ENCODE measurements at places on chromosomes 12 and 14. TPM values are rescaled to one million over a fixed set of nuclear protein-coding genes. Genes with fewer than 3 reads are reported as not detected.

- H3K27me3 ChIP-seq = no peaks in the 10 kb centered on the region
- H3K4me3 ChIP-seq = no peak overlapping the region
- DNase-seq = no peak
These were observed 502.6 kb downstream of the DIO2 start for GRCh38 chr14:79708426-79709388.

GRCh38 chr12:27052176-27052575 lies 29.8 kb downstream of the MED21 start:
- H3K36me3 ChIP-seq = no peaks in the 10 kb centered on the region
- H3K27ac ChIP-seq = no peak overlapping the region
- no peak for DNase-seq
- no peaks in the 10 kb centered on the region for H3K4me1 ChIP-seq
- no peak overlapping the region for H3K4me3 ChIP-seq

Gene PTPN6
- 25.3 TPM for total RNA-seq

- DNase-seq = no peak
- H3K27me3 ChIP-seq = no peaks in the 10 kb centered on the region
- no peaks in the 10 kb centered on the region for H3K36me3 ChIP-seq
- no peak overlapping the region for H3K27ac ChIP-seq
- H3K4me3 ChIP-seq = no peak overlapping the region
- H3K4me1 ChIP-seq = peaks cover 7% of the 10 kb centered on the region
These were observed 34.9 kb downstream of the TRMT5 start for GRCh38 chr14:60945984-60946383.

Gene ASIC1
- 1.6 TPM for total RNA-seq

GRCh38 chr14:81402123-81402495 lies 2.0 kb upstream of the STON2 start:
- peaks cover 5% of the 10 kb centered on the region for H3K36me3 ChIP-seq
- no peak overlapping the region for H3K27ac ChIP-seq
- H3K4me1 ChIP-seq = no peaks in the 10 kb centered on the region
- no peak for DNase-seq
- H3K27me3 ChIP-seq = no peaks in the 10 kb centered on the region

GRCh38 chr14:59827401-59827800 lies 43.2 kb downstream of the RTN1 start:
- DNase-seq = no peak
- no peaks in the 10 kb centered on the region for H3K36me3 ChIP-seq
- H3K27me3 ChIP-seq = no peaks in the 10 kb centered on the region
- H3K27ac ChIP-seq = no peak overlapping the region
- H3K4me3 ChIP-seq = no peak overlapping the region
- peaks cover 22% of the 10 kb centered on the region for H3K4me1 ChIP-seq

GRCh38 chr14:70045844-70046535 lies 142.8 kb downstream of the SLC8A3 start:
- no peaks in the 10 kb centered on the region for H3K4me1 ChIP-seq
- no peak overlapping the region for H3K4me3 ChIP-seq
- no peak overlapping the region for H3K27ac ChIP-seq
- no peaks in the 10 kb centered on the region for H3K36me3 ChIP-seq
- peak; percentile 88 for DNase-seq
- H3K27me3 ChIP-seq = no peaks in the 10 kb centered on the region

Gene TTLL5
- total RNA-seq = 35.4 TPM

DNA sequence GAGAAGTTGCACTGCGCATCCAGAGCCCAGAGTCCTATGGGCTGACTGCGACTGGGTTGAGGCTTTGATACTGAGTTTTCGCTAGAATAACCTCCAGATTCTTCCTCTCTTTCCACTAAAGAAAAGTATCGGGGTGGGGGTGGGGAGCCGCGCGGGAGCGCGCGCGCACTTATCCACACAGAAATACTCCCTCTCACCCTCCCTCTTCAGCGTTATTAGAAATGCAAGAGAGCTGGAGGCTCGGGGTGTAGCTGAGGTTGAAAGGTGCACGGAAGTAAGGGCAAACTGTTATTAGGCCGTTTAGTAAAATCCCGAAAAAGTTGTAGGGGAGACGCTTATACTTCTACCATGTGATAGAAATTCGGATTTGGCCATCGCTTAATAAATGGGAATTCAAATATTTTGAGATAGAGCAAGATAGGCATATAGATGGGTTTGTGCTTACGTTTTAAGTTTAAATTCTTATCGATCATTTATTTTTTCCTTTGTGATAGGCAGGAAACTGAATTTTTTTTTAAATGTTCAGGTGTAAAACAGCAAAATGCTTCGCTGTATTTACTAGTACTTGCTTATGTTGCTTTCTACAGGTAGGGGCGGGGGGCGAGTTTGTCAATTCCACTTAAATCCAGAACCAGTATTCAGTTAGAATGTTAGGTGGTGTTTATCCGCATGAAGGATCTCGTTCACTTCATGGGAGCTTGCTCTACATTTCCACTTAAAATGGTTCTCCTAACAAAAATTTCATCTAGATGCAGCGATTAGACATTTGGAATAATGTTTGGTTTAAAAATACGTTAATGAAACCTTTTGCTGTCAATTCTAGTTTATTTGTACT lies 1.1 kb downstream of the ARHGAP5 start:
- H3K4me3 ChIP-seq = peak overlapping the region; percentile 67
- DNase-seq = peak; percentile 8
- H3K4me1 ChIP-seq = peaks cover 43% of the 10 kb centered on the region

- H3K4me3 ChIP-seq = no peak overlapping the region
- no peaks in the 10 kb centered on the region for H3K4me1 ChIP-seq
- H3K27ac ChIP-seq = no peak overlapping the region
- no peaks in the 10 kb centered on the region for H3K27me3 ChIP-seq
These were observed 1.3 kb downstream of the GPR65 start for GRCh38 chr14:88005978-88006851.

GRCh38 chr14:99996951-99997571 lies 68.2 kb upstream of the EVL start:
- H3K4me1 ChIP-seq = no peaks in the 10 kb centered on the region
- H3K27me3 ChIP-seq = no peaks in the 10 kb centered on the region
- no peak overlapping the region for H3K4me3 ChIP-seq
- H3K27ac ChIP-seq = no peak overlapping the region
- H3K36me3 ChIP-seq = peaks cover 7% of the 10 kb centered on the region
- no peak for DNase-seq

Gene POTEG
- not detected for total RNA-seq

DNA sequence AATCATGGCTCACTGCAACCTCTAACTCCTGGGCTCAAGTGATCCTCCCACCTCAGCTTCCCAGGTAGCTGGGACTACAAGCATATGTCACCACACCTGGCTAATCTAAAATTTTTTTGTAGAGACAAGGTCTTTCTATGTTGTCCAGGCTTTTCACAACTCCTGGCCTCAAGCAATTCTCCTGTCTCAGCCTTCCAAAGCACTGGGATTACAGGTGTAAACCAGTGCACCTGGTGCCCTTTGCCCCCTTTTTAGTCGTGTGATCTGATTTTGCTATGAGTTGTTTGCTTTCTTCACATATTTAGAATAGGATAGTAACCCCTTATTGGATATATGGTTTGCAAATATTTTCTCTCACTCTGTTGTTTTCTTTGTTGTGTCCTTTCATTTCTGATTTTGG lies 1.7 kb upstream of the RAD52 start:
- H3K4me1 ChIP-seq = no peaks in the 10 kb centered on the region
- H3K27me3 ChIP-seq = no peaks in the 10 kb centered on the region
- no peak for DNase-seq
- no peaks in the 10 kb centered on the region for H3K36me3 ChIP-seq

GRCh38 chr12:47190905-47191304 lies 111.1 kb upstream of the AMIGO2 start:
- H3K4me1 ChIP-seq = peaks cover 5% of the 10 kb centered on the region
- no peaks in the 10 kb centered on the region for H3K27me3 ChIP-seq
- H3K36me3 ChIP-seq = no peaks in the 10 kb centered on the region
- no peak overlapping the region for H3K27ac ChIP-seq

DNA sequence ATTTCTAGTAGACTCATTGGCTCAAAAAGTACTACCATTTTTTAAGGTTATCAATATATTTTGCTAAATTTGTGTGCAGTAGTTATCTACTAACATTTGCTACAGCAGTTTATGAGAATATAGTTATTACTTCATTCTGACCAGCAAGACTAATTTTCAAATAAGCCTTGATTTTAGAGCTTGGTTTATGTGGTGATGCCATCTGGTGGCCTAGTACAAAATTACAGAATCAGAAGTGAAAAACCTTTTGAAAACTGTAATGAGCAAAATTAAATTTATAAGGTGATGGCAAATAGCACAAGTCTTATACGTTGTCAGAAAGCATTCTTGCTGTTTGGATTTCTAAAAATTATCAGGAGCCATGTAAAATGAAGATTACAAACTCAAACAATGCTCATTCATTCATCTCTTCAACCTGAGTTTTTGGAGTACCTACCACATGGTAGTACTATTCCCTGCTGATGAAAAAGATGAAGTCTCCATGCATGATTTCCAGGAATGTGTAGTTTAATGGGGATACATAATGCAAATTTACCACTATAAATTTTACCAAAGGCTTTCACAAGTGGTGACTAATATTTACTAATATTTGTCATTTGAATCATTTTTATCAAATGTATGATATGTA lies 51.0 kb downstream of the MAGOHB start:
- no peaks in the 10 kb centered on the region for H3K36me3 ChIP-seq
- DNase-seq = peak; percentile 44
- no peak overlapping the region for H3K27ac ChIP-seq
- H3K4me3 ChIP-seq = no peak overlapping the region
- no peaks in the 10 kb centered on the region for H3K27me3 ChIP-seq
- 0 out of 2 replicates have a peak, but pooled peaks cover 6% of the 10 kb centered on the region for H3K4me1 ChIP-seq

DNA sequence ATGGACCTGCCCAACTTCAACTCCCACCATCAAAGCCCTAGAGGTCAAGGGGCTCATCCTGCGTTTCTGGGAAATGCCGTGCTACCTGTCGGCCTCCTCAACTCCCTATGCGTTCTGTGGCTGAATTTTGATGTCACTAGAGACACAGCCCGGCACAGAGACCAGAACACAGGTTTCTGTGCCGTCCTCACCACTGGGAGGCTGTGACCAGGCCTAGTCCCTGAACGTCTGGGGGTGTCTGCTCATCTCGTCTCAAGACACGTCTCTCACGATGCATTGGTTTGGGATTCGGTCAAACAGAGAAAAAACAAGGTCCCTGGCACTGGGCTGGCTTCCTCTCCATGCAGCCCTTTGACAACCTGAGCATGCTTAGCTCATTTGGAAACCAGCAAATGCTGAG lies 33.5 kb downstream of the SLC15A4 start:
- no peaks in the 10 kb centered on the region for H3K27me3 ChIP-seq
- no peak overlapping the region for H3K27ac ChIP-seq
- H3K4me3 ChIP-seq = no peak overlapping the region
- no peak for DNase-seq
- H3K4me1 ChIP-seq = no peaks in the 10 kb centered on the region

Gene PLBD1
- 16.3 TPM for total RNA-seq

DNA sequence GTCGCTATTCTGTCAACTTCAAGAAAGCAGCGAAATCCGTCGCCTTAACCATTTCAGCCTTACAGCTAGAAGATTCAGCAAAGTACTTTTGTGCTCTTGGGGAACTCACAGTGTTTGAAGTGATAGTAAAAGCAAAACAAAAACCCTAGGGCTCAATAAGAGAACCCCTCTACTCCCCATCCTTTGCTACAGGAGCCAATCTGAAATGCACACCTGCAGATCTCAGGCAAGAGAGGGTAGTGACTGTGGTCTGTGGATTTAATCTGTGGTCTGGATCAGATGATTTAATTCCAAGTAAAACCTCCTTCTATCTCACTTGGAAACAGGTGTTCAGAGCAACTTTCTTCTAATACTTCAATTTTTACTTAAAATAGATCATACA lies 422.9 kb upstream of the OR4E1 start:
- no peak overlapping the region for H3K4me3 ChIP-seq
- peaks cover 7% of the 10 kb centered on the region for H3K27me3 ChIP-seq
- DNase-seq = no peak
- no peaks in the 10 kb centered on the region for H3K36me3 ChIP-seq
- no peak overlapping the region for H3K27ac ChIP-seq

Gene ADAMTS20
- 8.7 TPM for total RNA-seq

DNA sequence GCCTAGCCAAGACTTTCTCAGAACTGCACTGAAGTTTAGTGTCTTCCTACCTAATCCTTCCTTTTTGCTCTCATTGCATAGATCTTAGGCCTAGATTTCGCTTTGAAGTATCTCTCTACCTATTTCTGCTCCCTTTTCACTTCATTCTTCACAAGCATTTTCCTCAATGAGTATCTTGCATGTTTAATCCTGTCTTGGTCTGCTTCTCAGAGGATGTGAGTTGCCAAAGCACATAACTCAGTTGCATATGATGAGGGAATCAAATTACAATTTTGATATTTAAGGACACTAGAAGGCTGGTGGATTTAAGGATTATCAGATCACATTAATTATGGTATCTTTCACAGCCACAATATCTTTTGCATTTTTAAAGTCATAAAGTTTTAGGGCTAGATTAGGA lies 195.5 kb upstream of the DAAM1 start:
- H3K36me3 ChIP-seq = no peaks in the 10 kb centered on the region
- H3K4me3 ChIP-seq = no peak overlapping the region
- no peak overlapping the region for H3K27ac ChIP-seq
- H3K27me3 ChIP-seq = no peaks in the 10 kb centered on the region

DNA sequence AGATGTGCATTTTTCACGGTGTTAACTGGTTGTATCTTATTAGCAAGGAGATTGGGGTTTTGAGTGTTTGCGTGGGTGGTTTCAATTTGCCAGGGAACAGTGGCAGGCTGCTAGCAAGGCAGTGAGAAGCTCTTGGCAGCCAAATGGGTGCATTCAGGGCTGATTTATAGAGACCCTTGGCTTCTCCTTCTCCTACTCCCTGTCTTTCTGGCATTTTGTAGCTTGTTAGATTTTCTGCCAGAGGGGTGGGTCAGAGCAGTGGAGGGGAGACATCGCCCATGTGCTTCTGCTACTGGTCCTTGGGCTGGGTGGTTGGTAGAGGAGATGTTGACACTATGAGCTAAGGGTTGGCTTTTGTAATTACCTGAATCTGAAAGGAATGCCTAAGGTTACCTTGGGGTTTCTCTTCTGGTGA lies 9.6 kb downstream of the CALM1 start:
- H3K4me3 ChIP-seq = no peak overlapping the region
- no peak for DNase-seq
- peaks cover 38% of the 10 kb centered on the region for H3K36me3 ChIP-seq

Gene KRT77
- not detected for total RNA-seq

DNA sequence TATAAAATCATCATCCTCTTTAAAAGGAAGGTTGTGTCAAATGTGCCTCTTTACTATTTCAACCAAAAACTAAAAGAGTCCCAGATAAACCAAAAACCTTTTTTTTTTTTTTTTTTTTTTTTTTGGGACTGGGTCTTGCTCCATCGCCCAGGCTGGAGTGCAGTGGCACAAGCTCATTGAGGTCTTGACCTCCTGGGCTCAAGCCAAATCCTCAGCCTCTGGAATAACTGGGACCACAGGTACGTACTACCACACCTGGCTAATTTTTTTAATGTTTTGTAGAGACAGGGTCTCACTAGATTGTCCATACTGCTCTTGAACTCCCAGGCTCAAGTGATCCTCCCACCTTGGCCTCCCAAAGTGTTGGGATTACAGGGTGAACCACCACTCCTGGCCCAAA lies 16.4 kb upstream of the SELPLG start:
- DNase-seq = no peak
- no peak overlapping the region for H3K4me3 ChIP-seq
- no peak overlapping the region for H3K27ac ChIP-seq

Data from GM23338 (cell line).